Fibroblast of mammary gland (primary cell): ENCODE measurements at places on chromosomes 12 and 14.
A peak's percentile ranks its signal among the peaks of the same experiment; 100 is the strongest.

DNA sequence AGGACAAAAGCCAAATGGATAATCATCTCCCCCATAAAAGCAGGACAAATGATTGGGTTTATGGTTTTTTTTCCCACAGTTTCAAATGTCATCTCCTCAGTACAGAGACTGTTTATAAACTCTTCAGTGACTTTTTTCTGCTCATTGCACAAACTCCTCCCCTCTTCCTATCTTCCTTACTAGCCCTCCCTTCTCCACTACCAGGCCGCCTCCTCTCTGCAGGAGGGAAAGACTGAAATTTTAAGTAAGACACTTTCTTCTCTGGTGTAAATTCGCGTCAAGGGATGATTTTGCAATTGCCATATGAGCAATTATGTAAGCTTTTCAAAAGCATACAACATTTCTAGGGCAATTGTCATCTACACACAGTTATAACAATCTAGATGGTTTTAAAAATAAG lies 37.0 kb downstream of the BTG1 start:
- peak; percentile 62 for DNase-seq

- DNase-seq: no peak
These were observed 13.0 kb upstream of the LRRC23 start for GRCh38 chr12:6891646-6892001.

DNA sequence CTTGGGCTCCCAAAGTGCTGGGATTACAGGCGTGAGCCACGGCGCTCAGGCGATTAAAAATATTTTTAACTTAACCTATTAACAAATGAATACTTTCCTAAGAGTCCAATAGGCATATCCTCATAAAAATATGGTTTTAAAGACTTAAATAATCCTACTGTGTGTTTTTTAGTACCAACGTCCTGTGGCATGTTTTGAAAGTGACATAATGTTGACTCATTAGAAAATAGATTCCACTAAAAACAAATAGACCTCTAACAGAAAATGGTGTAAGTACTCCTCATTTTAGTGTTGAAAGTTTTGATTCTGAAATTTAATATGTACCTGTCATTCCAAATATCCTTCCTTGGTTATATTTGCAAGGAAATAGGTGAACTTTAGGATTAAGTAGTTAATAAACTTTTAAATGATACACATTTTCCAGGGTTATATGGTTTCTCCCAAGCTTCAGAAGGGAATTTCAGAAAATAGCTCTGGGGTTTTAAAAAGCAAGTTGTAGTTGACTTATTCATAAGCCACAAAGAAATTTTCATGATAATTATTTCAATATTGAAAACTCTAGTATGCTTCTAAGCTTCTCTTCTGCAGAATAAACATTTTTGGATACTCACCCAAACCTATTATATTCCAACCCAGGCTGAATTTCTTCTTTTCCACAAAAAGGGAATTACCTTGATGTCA lies 12.1 kb upstream of the LUM start:
- peak; percentile 33 for DNase-seq

DNA sequence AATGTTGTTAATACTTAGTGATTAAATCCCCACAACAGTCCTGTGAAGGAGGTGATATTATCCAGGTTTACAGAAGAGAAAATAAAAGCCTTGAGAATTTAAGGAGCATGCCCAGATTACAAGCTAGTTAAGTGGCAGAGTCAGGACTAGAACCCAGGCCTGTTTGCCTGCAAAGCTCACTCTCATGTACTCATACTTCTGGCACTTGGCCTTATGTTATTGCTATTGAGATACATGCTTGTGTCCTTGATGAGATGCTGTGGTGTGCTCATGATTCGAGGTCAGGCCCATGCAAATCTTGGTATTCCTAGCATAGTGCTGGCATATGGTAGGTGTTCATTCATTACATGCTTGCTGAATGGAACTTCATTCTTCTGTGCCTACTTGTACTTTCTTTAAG lies 7.6 kb upstream of the EID3 start:
- no peak for DNase-seq
